ENCODE measurements at places on chromosomes 12 and 14. TPM values are rescaled to one million over a fixed set of nuclear protein-coding genes. Genes with fewer than 3 reads are reported as not detected.

Gene KRT83
- 6.5 TPM for total RNA-seq

Gene RAPGEF3
- 0.81 TPM for total RNA-seq

Gene FOXA1
- 7.2 TPM for total RNA-seq

Gene OTOGL
- total RNA-seq = not detected

Gene DDX55
- total RNA-seq = 33.3 TPM

Gene BRF1
- 29.8 TPM for total RNA-seq

Gene C12orf76
- 8.4 TPM for total RNA-seq

Gene CLEC2A
- total RNA-seq = not detected

Gene CEBPE
- not detected for total RNA-seq

Gene BMP4
- 2.0 TPM for total RNA-seq

Gene SLC10A1
- not detected for total RNA-seq

Gene TAS2R42
- not detected for total RNA-seq

Data from A549 treated with CORT108297 at 1 μM for 4 hours (cell line).